ENCODE measurements at places on chromosomes 7 and 10.

DNA sequence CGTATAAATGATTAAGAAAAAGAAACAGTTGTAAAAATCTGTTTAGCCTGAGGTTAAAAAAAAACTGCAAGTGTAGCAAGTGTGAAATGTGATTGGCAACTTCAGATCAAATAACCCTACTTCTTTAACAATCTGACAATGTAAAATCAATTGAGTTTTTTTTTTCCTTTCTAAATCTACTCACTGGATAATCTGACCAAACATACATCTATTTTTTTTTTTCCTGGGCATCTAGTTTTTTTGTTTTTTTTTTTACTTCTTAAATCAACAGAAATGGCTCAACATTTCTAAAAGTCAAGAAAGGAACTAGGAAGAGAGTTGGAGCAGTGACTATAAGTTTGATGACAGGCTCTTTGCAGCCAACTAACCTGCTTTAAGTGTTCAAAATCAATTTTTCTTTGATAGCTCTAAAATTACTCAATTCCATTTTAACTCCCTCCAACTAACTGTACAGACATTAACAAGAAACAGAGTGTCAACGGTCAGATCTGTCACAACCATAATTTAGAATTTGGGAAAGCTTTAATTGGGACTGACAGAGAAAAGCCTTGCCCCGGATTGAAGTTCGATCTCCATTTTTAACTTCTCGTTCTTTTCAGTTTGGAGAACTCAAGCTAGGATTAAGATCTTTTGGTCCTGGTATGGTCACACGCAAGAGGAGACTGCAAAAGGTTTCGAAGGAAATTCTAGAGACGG, 1.2 kb downstream of the ARL3 start:
- DNase-seq: no peak

DNA sequence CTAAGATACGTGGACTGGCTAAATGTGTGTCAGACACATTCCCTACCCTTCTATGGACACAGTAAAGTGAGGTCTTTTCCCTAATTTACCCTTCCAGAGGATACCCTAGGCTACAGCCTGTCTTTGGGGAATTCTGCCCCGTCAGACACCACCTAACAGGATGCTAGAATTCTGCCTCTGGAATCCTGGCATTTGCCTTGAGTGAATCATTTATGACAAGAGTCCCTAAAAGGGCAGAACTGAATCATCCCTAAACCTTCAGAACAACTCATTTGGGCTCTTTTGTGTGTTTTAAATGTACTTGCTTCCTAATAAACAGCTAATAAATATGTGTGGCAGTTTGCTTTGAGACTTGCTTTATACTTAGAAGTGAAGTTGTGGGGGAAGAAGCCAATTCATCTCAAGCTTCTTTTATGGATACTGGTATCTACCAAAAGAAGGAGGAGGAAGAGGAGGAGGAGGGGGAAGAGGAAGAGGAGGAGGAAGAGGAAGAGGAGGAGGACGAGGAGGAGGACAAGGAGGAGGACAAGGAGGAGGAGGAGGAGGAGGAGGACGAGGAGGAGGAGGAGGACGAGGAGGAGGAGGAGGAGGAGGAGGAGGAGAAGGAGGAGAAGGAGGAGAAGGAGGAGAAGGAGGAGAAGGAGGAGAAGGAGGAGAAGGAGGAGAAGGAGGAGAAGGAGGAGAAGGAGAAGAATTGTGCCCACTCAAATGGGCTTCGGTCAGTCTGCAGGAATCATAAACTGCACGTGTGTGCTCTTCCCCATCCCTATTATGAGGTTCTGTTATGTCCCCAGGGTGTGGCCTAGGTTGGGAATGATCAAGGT, 27.1 kb downstream of the PARP12 start:
- no peak for DNase-seq

GRCh38 chr10:119872610-119872859, at the start of gene MCMBP:
Gene MCMBP, minus strand, starts transcription at chr10:119872843. Its CDS starts 259 bp downstream, at chr10:119872584.
- no peak for DNase-seq

DNA sequence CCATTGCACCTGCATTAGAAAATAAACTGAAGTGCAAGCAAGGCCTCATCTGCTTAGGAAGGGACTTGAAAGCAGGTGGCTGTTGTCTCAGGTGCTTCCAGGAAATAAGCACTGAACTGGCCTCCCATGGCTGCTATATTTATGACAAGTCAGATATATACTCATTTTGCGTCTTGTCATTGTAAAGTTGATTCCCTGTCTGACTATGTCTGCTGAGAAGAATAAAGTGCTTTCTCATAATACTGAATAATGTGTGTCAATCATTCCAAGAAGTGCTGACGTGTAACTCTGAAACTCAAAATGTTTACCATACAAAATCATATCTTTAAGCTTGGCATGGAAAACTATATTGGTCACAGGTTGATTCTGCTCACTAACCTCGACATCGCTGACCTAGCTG, 44.9 kb upstream of the SVOPL start:
- no peak for DNase-seq

DNA sequence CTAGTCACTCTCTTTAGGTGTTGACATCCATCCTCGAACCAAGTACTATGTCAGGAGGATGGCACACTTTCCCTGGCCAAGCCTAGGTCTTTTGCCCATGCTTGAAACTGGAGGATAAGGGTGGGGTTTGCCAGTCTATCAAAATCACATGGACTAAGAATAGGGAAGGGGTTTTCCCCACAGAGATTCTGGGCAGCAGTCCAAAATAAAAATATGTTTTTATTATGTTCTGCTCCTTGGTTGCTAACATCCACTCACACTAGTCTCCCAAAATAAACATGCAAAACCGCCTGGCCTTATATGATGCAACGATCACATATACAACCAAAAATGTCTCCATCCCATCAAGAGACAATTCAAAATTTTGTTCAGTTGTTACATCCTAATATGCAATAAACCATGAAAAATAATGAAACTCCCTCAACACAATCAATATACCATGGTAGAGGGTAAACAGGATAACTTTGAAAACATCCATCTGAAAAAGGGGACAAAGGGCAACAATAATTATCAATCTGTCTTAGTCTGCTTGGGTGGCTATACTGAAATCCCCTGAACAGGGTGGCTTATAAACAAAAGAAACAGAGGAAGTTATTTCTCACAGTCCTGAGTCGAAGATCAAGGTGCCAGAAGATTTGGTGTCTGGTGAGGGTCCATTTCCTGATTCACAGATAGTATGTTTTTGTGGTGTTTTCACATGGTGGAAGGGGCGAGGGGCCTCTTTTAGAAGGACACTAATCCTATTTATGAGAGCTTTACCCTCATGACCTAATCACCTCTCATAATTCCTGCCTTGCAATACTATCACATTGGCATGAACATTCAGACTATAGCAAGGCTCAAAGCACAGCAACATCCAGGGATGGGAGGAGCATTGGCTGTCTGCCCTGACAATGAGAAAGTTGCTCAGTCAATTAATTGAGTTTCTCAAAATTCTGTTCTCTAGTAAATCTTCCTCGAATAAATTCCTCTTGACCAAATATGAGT, 159.3 kb downstream of the ETV1 start:
- DNase-seq: no peak

DNA sequence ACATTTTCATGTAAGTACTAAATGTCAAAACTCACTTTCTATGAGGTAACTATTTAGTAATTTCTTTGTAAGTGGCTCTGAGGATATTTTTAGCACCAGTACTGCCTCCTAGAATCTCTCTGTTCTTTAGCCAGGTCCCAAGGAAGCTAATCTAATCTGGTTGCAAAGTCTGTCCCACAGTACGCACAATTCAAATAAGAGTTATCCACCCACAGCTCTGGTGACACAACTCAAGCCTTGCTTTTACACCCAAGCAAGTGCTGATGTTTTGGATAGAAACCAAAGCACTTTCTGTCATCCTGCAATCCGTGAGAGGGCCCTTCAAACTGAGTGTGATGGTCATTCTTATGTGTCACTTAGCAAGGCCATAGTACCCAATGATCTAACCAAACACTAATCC, 14.5 kb downstream of the GIMAP5 start:
- DNase-seq: no peak

- DNase-seq: no peak
Measured at GRCh38 chr7:137801491-137801890, 45.3 kb downstream of the DGKI start.
